ENCODE measurements at places on chromosomes 12 and 14. TPM values are rescaled to one million over a fixed set of nuclear protein-coding genes. Genes with fewer than 3 reads are reported as not detected.

DNA sequence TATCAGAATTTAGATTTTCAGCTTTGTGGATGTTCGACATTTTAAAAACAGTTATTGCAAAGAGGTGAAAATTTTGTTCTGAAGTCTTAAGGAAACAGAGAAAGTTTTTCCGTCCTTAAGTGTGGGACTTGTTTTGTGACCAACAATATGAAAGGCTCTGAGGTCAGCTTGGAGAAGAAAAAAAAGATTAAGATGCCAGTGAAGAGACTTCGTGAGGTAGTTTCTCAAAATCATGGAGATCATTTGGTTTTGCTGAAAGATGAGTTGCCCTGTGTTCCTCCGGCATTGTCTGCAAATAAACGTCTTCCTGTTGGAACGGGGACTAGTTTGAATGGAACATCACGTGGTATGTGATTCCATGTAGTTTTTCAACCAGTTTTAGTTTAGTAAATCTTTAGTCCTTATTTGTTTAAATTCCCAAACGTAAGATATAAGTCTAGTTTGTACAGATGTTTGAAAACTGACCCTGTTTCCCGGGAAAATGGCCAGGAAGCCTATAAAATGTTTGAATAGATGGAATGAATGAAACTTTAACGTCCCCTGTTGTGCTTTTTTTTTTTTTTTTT, 682 bp downstream of the KIAA0586 start:
- peak; percentile 48 for DNase-seq

DNA sequence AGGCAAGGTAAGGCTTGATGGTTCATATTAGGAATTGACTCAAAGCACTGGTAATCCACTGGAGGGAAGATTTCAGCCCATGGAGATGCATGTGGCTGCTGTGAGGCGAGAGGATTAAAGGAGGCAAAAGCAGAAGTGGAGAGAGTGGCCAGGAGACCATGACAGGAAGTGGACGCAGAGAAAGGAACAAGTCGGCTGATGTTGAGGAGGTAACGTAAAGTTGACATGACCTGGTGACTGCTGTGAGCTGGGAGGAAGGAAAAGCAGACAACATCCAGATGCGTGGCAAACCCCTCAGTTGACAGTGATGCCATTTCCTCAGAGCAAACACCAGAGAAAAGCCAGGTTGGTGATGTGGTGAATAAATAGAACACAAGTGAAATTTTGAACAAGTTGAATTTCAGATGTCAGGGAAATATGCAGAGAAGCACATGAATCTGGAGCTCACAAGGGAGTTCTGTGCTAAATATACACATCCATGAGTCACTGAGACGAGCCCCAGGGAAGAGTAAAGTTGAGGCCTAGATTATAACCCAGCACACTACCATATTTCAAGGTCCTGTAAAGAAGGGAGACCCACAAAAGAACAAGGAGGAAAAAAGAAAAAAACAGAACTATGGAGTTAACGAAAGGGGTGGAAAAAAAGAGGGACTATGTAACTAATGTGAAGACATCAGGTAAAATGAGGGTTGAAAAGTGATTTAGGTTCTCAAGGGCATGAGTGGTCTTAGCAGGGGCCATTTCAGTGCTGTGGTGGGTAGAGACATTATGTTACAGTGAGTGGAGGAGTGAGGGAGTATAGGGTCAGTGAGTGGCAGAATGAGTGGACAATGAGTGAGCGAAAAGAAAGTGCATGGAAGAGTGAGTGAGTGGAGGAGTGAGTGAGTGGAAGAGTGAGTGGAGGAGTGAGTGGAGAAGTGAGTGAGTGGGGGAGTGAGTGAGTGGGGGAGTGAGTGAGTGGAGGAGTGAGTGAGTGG, 61.6 kb upstream of the GZMB start:
- DNase-seq, result peak; percentile 13

KRT74 gene
- not detected for polyA plus RNA-seq

DNA sequence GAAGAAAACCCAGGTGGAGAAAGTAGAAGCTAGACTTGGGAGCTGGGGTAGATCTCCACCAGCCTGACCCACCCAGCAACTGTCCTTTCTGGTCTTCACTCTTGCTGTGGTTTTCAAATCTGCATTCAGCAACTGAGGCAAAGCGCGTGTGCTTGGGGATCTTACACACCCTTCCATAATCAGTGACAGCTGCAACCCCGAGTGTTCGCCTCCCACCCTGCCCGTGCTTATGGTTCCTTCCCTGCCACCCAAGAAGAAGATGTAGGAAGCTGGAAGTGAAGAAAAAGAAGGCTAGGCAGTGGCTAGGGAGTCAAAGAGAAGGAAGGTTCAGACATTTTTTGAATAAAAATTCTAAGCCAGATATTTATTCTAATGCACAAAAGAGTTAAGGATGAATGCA, 162.6 kb upstream of the CCND2 start:
- DNase-seq, result no peak

DNA sequence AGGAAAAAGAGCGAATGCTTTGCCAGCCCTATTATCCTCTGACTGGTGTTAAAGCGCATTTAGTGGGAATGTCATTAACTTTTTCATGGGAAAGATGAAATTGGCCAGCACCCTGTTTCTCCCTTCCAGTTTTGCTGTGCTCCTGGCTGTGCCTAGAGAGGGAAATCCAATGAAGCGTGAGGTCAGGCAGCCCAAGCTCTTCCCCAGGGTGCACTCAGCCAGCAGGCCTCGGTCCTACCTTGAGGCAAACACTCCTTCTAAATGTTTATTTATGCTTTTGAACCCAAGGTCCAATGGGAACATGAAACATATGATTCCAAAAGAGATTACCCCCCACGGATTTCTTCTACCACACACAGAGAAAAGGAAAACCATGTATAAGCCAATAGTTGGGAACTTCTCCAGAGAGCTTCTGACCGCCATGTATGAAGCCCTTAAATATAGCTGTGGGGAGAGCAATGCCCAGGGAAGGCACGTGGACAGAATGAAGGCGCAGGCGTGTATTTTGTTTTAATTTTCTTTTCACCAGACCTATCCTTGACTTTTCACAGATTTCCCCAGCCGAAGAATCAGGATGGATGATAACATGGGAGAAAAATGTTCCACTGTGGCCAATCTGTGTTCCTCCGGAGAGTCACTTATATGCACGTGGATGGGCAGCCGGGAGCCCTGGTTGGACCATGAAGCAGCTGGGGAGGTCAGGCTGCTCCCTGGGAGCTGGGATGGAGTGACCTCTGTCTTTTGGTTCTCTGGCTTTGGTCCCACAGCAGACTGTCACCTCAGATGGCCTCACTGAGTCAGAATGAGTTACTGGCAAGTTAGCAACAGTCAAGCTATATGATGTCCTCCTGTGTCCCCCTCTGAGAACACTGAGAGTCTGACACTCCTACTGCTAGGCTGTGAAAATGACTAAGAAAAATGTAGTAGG, 37.3 kb downstream of the GPR135 start:
- DNase-seq, result no peak
